Activated CD4-positive, alpha-beta T cell treated with anti-CD3 and anti-CD28 coated beads, Interleukin-2, amount 50 U/mL, for 4 hours (primary cell): ENCODE measurements at places on chromosomes 2 and 18.

- DNase-seq, result no peak
These were observed 11.3 kb downstream of the MAL start for GRCh38 chr2:95036596-95037383.

- DNase-seq, result no peak
These were observed 291.4 kb downstream of the CCDC85A start for GRCh38 chr2:56475191-56475590.

DNA sequence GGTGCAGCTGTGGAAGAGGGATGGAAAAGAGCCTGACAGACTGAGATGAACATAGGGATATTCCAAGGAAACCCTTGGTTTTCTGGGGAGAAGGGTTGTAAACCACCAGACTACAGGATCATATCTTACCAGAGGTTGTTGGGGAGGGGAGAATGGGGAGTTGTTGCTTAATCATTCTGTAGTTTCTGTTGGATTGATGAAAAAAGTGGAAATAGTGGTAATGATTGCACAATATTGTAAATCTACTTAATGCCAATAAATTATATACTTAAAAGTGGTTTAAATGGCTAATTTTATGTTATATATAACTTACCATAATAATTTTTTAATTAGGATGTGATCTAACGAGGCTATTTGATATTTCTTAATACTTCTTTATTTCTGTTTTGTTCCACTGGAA lies 800.9 kb downstream of the BCL11A start:
- DNase-seq, result no peak

- DNase-seq, result no peak
These were observed 327.0 kb downstream of the GPD2 start for GRCh38 chr2:156763174-156763573.
